Naive thymus-derived CD8-positive, alpha-beta T cell (primary cell): ENCODE measurements at places on chromosomes 2 and 18.

DNA sequence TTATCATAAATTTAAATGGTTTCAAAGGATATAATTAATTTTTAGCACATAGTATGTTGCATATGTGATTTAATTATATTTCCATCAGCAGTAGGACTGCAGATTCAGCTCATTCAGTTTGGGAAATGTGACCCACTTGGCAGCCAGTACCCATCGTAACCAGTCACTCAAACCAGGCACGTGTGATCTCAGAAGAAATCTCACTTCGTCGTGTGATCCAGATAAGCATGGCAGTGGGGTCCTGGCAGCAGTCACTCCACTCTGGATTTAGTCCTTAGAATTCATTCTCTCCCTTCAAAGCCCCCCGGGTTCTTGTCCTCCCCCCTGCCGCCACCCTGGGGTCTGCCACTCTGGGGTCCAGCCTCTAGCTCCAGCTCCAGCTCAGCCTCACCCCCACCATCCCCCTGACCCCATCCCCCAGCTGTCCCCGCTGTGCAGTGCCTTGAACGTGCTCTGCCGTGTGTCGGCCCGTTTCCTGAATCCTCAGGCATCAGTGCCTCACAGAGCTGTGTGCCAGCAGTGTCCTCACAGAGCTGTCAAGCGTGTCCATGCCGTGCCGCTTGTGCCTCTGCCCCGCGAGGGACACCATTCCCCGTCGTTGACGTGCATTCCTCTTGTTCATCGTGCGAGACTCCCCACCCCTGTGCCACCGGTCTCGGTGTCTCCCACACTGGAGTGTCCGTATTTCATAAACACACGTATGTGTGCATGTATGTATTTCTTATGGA is 34.8 kb downstream of the TRAPPC12 start:
- no peak for DNase-seq

- peak; percentile 47 for DNase-seq
These were observed 714 bp downstream of the RPIA start for GRCh38 chr2:88692187-88692586.

DNA sequence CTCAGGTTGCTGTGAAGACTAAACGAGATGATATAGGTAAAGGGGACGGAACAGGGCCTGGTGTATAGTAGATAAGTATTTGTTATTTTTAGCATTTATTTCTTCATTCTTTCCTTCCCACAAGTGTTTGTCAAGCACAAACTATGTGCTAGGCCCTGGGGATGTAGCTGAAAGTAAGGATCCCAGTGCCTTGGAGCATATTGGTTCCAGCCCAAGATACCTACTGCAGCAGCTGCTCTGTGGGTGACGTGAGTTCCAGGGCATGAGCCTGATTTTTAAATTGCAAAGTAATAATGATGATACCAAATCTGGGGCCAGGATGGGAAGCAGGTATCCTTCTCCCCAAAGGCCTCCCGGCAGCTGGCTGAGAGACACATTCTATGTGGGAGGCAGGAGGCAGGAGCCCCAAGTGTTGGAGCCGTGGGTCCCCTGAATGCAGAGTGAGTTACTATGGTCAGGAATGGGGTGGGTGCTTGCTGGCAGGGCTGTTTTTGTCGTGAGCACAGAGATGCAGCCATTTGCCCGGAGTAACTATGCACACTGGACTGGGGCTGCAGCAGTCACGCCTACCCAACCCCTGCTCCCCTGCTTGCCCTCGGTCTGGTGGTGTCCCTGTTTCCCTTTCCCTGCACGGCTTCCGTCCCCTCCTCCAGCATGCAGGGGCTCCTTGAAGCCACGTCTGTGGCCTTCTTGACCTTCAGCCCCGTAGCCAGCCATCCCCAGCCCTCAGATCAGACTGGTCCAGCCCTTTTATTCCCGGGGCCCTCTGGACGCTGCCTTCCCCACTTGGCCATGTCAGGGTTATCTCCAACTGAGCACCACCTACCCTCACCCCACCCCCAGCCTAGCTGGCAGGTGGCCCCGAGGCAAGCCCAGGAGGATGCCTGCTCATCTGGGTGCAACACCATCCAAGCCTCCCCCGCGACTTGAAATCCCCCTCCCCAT is 52.4 kb downstream of the INHBB start:
- no peak for DNase-seq

- no peak for DNase-seq
These were observed 231.2 kb downstream of the AGAP1 start for GRCh38 chr2:235725016-235725489.

DNA sequence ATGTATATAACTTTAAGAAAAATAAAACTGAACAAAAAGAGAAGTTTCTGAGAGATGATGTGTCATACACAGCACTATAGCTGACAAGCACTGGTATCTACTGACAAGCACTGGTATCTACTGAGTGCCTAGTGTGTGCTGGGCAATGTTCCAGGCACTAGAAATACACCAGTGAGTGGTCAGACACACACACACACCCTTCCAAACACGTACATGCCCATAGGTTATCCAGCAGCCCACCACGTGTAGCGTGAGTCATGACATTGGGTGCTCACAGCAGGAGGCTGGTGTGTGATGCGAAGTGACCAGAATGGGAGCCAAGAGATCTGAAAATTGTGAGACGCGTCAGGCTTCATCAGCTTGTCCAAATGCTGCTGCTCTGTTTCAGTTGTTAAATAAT is 12.2 kb upstream of the GNAL start:
- no peak for DNase-seq

- no peak for DNase-seq
These were observed 1067.0 kb upstream of the FANCL start for GRCh38 chr2:59308108-59308507.

DNA sequence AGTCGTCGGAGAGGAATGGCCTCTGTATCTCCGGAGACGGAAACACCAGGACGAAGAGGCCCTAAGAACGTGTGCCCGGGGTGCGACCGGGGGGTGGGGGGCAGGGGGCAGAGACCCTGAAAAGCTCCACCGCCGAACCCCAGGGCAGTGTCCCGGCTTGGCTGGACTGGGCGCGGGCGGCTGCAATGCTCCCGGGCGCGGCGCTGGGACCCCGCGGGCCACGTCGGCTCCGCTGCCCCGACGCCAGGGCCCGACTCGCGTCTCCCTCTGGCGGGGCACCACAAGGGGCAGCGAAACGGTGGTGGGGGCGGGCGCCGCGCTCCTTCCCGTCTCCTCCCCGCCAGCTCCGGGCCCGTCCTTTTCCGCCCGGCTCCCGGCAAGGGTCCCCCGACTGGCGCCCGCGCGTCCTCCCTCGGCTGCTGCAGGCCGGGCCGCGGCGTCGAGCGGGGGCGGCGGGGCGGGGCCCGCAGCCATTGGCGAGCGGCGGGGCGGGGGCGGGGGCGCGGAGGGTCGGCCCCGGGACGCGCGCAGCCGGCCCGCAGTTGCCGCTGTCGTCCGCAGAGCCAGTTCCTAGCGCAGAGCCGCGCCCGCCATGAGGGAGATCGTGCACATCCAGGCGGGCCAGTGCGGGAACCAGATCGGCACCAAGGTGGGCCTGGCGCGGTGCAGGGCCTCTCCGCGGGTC is at the start of gene TUBB6:
Gene TUBB6 (plus strand): TSS at position 541 of the 685 bp plus-strand sequence. CDS start 52 bp downstream, at position 593.
- no peak for DNase-seq

GRCh38 chr18:48667276-48668254 is 128.7 kb downstream of the CTIF start:
- no peak for DNase-seq

DNA sequence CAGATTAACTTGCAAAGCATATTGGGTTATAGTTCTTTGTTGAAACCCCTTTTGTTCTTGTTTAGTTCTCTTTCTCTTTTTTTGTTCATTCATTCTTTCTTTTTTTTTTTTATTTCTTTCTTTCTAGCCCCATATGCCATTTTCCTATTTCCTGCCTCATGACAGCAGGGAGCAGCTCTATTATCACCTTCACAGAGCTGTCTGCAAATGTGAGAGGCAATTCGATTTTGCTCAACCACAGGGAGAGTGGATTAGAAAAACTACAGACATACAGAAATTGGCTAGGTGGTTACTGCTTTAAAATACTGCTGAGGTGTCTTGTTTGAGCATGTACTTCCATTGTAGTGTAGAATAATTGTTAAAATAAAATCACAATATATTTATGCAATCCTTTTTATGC is 44.2 kb upstream of the TBR1 start:
- no peak for DNase-seq

- DNase-seq, result no peak
These were observed 18.2 kb downstream of the SLC4A1AP start for GRCh38 chr2:27681841-27682240.

GRCh38 chr2:191835539-191836350 is 11.1 kb downstream of the CAVIN2 start:
- DNase-seq, result no peak

- no peak for DNase-seq
These were observed 41.6 kb downstream of the KCNE4 start for GRCh38 chr2:223093436-223094241.

DNA sequence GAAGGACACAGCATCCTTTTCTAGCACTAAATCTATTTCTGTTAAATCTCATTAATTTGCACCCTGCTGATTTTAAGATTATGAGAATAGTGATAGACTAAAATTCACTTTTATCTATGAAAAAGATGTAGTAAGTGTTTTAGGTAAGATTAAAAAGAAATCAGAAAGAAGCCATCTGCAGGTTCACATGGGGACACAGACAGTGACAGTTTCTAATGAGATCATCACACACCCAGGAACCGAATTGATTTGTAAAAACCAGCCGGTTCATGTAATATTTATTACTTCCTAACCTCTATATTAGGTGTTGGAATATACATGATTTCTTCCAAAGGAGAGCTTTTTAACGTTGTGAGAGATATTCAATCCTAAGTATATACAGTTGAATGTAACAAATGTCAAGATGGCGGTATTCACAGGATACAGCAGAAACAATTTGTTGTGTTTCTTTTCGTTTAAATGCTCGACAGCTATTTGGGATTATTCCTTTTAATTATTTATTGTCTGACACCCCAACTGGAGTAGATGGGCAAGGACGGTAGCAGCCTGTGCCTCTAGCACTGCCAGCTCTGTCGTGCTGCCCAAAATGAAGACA is 223.4 kb downstream of the CCDC102B start:
- no peak for DNase-seq

- no peak for DNase-seq
These were observed 59.6 kb downstream of the STPG4 start for GRCh38 chr2:47095349-47096020.

DNA sequence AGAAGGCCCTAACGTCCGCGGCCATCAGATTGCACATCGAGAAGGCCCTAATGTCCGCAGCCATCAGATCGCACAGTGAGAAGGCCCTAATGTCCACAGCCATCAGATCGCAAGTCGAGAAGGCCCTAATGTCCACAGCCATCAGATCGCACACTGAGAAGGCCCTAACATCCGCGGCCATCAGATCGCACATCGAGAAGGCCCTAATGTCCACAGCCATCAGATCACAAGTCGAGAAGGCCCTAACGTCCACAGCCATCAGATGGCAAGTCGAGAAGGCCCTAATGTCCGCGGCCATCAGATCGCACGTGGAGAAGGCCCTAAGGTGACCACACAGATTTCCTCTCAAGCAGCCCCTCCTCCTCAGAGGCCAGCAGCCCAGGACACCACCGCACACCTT is 193.2 kb upstream of the PXDN start:
- DNase-seq, result no peak

GRCh38 chr18:49277395-49278036 is 182.9 kb downstream of the DYM start:
- DNase-seq, result no peak

DNA sequence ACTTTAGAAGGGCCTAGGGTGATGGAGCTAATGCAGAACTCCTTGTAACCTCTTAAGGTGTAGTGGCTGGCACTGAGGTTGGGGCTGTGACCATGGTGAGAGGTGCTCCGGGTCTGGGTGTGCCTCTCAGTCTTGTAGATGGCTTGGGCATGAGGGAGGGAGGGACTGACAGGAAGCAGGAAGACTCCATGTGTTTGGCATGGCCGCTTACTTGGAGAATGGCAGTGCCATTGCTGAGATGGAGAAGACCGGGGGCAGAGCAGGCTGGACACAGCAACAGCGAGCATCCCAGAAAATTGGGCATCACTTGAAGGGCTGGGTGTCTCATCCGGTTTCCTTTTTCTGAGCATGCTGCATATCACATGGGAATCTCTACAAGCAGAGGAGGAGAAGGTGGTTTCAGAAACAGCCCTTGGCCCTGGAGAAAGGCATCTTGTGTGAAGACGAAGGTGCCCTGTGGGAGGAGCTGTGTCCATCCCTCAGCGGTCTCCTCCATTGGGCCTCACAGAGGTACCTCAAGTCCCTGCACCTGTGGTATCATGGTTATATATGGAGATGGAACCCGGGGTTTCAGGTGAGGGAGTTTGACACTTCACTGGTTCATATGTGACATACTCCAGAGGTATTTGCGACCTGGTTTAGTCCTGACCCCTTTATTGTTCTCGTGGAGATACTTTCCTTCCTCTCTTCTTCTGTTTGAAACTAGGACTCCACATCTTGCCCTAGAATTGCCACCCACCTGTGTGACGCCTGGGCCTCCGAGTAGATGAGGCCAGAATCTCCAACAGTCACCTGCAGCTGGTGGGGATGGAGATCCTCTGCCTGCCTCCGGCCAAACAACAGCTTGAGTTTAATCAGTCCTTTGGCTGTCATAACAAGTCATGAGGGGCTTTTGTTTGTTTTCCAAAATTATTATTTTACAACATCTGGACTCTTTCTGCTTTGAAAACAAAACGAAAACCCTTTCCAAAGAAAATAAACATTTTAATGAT is 45.6 kb downstream of the INPP4A start:
- no peak for DNase-seq

DNA sequence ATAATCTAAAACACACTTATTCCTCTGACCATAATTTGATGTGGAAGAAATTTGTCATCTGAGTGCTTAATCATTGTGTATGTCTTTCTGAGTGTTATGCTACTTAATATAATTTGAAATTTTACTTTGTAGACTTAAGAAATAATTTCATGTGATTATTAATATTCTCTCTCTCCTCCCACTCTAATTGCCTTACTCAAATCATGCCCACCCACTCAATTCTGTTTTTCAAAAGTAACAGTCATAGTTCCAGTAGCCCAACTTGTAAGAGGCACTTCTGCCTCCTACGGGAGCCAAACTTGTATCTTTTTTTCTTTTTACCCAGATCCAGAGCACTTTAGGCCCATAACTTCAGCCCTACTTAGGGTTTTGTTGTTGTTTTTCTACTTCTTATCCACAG is 18.5 kb upstream of the KYNU start:
- DNase-seq, result no peak

DNA sequence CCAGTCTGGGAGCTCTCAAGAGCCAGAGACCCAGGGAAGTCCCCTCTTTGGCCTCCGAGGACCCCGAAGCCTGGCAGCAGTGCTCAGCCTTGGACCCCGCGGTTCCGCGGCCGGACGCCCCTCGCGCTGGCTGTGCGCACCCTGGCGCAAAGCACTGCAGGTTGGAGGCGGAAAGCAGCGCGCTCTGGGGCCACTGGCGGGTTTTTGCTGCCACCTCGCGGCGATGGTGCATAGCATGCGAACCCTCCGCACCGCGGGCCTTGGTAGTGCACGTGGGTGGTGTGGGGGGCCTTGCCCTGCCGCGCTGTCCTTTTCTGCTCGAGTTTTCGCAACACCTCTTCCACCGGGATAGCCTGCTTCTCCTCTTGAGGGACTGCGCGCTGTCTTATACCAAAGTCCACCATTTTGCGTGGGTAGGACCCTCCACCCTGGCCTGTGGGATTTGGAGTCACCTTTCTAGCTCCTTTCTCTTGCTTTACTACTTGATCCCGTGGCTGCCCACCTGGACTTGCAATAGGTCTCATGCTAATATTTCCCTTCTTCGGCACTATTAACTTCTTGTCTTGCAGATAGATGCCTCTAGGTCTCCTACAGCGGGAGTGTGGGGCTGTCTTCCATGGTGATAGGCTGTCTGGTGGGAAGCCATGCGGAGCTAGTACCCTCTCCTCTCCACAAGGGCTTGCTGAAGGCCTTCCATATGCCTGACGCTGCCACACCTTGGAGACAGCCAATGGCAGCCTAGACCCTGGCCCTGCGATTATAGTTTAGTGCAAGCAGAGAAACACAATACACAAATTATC is 14.3 kb downstream of the SIX3 start:
- peak; percentile 83 for DNase-seq

GRCh38 chr2:45895241-45895861 is 243.9 kb downstream of the PRKCE start:
- DNase-seq, result no peak
